ENCODE measurements at places on chromosomes 6 and 20.

DNA sequence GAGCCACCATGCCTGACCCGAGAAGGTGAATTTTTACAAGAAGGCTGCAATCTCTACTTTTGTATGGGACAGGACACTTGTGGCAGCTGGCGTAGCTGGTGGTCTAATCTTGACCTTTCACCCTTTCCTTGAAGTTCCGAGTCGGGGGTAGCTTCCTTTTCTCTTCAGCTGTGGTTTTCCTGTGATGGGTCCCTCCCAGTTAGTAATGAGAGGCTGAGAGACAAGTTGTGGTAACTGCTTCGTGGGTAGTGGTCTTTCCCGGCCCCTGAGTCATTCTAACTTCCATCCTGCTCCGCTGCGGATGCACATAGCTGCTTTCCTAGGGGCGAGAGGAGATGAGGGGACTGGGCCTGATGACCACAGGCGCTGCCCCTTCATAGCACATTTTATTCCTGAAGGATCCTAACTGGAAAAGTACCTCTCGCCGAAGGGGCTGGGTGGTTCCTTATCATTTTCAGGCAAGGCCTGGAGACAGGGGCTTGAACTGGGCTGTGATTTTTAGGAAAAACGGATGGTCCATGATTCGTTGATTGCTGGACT lies 3.1 kb downstream of the SYNJ2 start:
- DNase-seq, result no peak

GRCh38 chr6:125486881-125487280 lies 185.1 kb upstream of the HDDC2 start:
- DNase-seq, result no peak

DNA sequence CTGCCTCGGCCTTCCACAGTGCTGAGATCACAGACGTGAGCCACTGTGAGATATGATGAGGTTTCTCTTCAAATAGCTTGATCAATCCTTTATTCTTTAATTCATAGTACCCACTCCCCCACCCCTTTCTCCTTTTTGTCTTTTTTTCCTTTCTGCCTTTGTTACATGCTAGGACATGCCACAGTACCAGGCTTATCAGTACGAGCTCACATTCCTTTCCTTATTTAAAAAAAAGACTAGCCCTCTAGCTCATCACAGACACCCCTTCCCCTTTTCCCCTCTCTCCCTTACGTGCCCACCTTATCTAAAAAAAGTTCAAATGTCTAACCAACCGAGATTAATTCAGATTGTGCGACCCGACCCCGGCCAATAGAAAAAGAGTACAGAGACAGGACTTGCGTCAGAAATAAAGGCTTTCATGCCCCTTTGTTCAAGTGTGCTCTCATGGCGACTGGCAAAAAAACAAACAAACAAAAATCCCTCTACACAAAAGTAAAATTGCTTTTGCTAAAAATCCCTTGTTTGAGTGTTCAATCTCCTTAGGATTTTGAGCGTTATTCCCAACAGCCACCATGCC lies 49.2 kb downstream of the MRAP2 start:
- no peak for DNase-seq

DNA sequence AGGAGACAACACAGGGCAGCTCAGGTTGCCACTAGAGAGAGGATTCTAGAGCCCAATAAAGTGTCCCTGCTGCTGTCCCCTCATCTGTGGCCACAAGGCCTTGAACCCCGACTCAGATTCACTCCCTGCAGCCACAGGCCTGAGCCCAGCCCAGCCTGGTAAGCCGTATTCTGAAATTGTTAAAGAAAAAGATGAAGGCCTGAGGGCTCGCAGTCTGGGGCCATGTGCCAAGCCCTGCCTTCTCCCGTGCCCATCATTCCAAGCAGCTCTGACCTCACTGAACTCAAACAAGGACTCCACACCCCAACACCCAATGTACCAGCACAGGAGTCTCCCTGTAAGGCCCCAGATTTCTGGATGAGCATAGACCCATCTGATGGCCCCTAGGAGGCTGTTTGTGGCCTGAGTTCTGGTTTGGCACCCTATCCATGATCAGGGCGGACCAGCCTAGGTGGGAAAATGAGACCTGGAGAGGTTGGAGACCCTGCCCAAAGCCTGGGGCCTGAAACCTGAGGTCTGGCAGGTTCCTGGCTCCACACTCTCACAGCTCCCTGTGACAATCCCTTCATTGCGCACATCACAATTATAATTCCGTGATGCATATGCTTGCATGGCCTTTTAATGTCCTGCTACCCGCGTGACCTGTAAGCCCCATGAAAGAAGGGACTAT lies 62.0 kb upstream of the TOP1 start:
- DNase-seq, result no peak

DNA sequence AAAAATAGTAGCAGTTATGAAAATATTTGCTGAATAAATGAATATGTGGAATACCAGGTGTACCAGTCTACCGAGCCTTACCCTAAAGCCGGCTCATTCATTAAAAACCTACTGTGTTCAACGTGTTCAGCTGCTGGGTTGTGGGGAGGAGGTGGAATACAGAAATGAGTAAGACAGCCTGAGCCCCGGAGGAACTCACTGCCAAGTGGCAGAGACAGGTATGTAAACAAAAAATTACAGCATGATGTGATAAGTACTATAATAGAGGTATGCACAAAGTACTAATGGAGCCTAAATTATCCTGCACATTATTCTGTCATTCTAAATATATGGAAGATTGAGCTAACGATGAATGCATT lies 6.8 kb upstream of the ADTRP start:
- no peak for DNase-seq

GRCh38 chr6:22413681-22414311 lies 117.0 kb upstream of the PRL start:
- no peak for DNase-seq

GRCh38 chr6:1596088-1596852 lies 13.4 kb upstream of the FOXC1 start:
- DNase-seq, result no peak

- DNase-seq, result no peak
These were observed 234.1 kb downstream of the CDH26 start for GRCh38 chr20:60192326-60192725.

DNA sequence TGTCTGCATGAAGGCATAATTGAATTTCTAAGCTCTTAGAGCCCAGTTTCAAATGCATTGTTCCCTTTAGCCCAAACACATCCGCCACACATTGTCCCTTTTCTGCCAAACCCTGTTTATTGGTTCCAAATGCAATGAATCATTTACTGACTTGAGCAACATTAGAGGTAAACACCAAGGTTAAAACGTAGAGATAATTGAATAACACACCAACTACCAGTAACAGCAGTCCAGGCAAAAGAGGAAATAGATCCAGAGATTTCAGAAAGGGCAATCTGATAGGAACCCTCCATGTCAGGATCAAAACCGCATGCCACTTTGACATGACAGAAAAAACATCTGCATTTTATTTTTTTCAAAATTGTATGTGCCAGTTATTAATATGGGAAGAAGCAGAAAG lies 114.8 kb downstream of the PKHD1 start:
- no peak for DNase-seq

DNA sequence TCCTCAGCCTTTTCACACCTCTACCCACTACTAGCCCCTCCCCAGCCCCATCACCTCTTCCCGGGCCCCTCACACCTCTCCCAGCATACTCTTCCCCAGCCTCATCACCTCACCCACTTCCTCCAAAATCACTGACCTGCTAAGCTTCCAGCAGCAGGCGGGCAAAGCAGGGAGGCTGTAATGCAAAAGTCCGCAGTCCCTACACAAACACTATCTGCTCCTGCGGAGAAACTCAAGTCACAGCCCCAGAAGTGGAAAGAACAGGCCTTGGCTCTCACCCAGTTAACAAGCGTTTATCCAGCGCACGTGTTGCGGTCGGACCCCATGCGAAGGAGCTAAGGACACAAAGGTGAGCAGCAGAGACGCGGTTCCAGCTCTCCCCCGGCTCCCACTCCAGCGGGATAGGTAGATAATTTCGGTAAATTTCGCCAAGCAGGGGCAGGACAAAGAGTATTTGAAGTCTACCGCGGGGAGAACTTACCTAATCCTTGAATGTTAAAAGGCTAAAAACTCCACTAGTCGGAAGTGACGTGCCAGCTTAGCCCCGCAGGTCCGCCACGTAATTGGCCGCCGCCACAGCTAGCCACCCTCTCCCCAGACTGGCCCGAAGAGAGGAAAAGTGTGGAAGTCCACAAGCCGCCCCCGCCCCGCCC lies 728 bp upstream of the TRIM39 start:
- DNase-seq, result peak; percentile 55

DNA sequence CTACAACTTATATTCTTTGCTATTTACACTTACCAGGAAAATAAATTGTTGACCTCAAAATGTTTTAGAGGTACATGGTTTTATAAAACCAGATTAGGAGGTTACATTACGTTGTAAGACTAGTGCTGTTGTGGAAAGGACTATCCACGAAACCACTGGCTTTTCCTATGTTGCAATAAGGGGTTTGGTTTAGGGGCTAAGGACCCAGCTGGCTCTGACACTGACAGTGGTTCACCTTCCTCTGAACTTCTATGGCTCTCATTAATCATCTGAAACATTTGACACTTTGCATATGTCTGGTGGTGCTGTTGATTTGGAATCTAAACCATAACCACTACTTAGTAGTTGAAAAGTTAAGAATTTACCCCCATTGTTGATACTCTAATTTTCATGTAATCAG lies 186.7 kb downstream of the NKAIN2 start:
- DNase-seq, result no peak

DNA sequence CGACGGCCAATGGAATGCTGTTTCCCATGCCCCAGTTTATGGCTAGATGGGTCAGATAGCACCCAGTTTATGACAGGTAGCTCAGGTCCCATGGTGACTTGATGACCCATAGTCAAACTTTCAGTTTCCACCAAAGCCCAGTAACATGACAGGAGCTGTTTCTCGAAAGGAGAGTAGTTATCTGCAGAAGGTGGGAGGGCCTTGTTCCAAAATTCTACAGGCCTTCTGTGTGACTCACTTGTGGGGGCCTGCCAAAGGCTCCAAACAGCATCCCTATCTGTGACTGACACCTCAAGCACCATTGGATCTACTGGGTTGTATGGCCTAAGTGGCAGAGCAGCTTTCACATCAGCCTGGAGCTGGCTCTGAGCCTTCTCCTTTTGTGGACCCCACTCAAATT lies 379.7 kb upstream of the MANEA start:
- DNase-seq, result no peak

GRCh38 chr6:130598021-130598989 lies 228.9 kb upstream of the SMLR1 start:
- DNase-seq, result no peak

- DNase-seq, result no peak
These were observed 76.6 kb downstream of the ANKEF1 start for GRCh38 chr20:10111139-10111958.

DNA sequence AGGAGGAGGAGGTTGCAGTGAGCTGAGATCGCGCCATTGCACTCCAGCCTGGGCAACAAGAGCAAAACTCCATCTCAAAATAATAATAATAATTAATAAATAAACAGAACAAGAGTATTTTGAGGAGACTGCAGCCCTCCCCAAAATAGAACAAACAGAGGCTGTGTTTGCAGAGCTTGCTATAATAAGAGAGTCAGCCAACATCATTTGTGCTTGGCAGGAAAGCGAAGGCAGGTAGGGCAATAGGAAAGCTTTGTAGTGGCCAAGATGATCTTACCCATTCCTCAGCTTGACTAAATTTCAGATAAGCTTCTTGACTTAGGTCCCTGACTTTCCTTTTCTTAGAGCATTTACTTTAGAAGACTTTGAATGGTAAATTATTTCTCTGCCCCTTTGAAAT lies 6.7 kb downstream of the C6orf141 start:
- no peak for DNase-seq

DNA sequence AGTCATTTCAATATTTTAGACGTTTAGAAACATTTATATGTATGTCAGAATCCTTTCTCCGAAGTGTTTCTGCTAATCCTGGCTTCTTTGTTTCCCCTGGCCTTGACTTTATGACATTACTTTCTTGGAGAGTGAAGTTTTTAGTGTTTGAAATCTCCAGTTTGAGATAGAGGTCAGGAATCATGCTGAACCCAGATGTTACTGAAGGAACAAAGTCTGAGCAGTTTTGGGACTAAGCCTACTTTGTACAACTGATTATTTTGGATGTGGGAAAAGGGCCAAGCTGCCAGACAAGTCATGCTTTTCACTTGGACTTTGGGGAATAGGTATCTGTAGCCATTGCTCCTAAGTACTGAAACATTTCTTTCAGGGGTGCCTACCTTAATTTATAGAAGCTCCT lies 2.3 kb downstream of the RNF144B start:
- no peak for DNase-seq

DNA sequence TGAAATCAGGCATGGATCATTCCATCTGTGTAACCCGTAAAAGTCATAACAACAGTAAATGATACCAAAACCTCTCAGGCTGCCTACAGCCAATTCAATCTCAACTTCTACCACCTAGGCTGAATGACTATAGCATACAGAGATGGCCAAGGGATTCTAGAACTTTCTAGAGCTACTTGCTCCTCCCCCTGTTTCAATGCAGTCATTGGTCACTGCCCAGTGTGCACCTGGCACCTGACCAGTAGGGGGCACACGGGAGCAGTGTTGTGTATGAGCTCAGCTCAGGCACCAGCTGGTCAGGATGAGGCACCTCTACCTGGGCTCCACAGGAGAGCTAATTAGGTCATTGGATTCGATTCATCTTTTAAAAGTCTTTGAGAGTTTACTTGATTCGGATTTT lies 86.2 kb downstream of the PLEKHG1 start:
- DNase-seq, result peak; percentile 41

GRCh38 chr6:102686461-102686860 lies 1293.0 kb downstream of the GRIK2 start:
- no peak for DNase-seq

DNA sequence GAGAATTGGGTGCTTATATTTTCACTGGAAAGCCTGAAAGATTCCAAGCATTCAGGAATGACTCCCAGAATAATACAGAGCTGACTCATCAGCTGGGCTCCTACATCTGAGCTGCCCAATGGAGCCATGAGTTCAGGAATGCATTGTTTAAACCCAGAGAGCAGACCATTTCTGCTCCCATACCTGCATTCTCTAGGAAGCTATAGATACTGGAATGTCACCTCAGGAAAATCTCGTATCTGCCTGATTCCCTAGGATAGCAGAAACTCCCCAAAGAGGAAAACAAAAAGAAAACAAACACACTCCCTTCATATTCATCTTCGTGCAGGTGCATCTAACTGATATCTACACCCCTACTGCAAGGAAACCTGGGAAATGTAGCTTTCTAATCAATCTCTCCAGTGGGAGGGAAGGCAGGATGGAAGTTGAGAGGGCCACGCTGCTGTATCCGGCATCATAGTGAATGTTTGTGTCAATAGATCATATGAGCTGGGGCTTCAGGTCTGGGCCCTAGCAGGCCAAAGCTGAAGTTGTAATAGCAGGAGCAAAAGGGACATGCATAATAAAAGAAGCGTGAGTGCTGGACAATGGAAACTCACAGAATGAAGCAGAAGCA lies 8.2 kb upstream of the SLC2A12 start:
- DNase-seq, result no peak
